Tibial artery (tissue), 4 donors: ENCODE measurements at places on chromosomes 7 and 10.

DNA sequence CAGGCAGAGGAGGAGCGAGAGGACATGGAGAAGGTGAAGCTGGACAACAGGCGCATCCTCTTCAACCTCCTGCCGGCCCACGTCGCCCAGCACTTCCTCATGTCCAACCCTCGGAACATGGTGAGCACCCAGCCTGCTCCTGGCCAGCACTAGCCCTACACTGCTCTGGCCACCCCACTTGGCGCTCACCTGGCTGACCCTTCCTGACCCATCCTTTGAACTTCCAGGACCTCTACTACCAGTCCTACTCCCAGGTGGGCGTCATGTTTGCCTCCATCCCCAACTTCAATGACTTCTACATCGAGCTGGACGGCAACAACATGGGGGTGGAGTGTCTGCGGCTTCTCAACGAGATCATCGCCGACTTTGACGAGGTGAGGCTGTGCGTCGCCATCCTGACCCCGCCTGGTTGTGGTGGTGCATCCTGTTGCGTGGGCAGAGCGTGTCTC, 129.2 kb downstream of the ADCY1 start:
- peak; percentile 55 for DNase-seq

GRCh38 chr7:114293289-114294012, 121.2 kb upstream of the FOXP2 start:
- no peaks in the 10 kb centered on the region for H3K36me3 ChIP-seq
- no peak overlapping the region for H3K27ac ChIP-seq
- DNase-seq: no peak
- no peak overlapping the region for H3K4me3 ChIP-seq

DNA sequence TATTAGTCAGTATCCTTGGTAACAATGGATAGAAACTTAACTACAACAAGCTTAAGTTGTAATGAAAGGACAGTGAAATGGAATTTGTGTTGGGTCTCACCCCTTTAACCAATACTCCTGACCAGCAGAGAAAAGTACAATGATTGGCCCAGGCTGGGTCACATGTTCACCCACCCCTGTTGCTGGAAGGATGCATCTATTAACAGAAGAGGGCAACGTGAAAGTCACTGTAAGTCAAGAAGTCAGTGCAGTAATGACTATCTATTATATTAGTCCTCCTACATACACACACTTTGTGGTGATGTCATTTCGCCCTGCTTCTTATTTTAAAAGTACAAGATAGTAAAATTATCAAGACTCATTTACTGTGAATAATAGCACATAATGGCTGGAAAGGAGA, 16.2 kb downstream of the PNLIPRP2 start:
- no peak overlapping the region for H3K4me3 ChIP-seq
- H3K27me3 ChIP-seq: peaks cover 4% of the 10 kb centered on the region
- no peak overlapping the region for H3K27ac ChIP-seq
- no peaks in the 10 kb centered on the region for H3K4me1 ChIP-seq

- no peak for DNase-seq
- H3K27ac ChIP-seq: no peak overlapping the region
- no peaks in the 10 kb centered on the region for H3K27me3 ChIP-seq
Measured at GRCh38 chr7:20862554-20862953, 75.9 kb upstream of the SP8 start.

GRCh38 chr10:71354776-71355175, 35.7 kb downstream of the SLC29A3 start:
- H3K4me1 ChIP-seq: no peaks in the 10 kb centered on the region
- DNase-seq: no peak
- peaks cover 75% of the 10 kb centered on the region for H3K36me3 ChIP-seq
- H3K27me3 ChIP-seq: no peaks in the 10 kb centered on the region
- H3K4me3 ChIP-seq: no peak overlapping the region
- H3K27ac ChIP-seq: no peak overlapping the region

GRCh38 chr10:116866987-116867595, 17.8 kb downstream of the ENO4 start:
- DNase-seq: no peak
- H3K27me3 ChIP-seq: no peaks in the 10 kb centered on the region
- no peaks in the 10 kb centered on the region for H3K4me1 ChIP-seq
- H3K36me3 ChIP-seq: no peaks in the 10 kb centered on the region

GRCh38 chr7:157570531-157571200, 233.9 kb downstream of the DNAJB6 start:
- H3K27ac ChIP-seq: no peak overlapping the region
- H3K4me3 ChIP-seq: no peak overlapping the region
- peaks cover 12% of the 10 kb centered on the region for H3K4me1 ChIP-seq
- H3K27me3 ChIP-seq: no peaks in the 10 kb centered on the region

DNA sequence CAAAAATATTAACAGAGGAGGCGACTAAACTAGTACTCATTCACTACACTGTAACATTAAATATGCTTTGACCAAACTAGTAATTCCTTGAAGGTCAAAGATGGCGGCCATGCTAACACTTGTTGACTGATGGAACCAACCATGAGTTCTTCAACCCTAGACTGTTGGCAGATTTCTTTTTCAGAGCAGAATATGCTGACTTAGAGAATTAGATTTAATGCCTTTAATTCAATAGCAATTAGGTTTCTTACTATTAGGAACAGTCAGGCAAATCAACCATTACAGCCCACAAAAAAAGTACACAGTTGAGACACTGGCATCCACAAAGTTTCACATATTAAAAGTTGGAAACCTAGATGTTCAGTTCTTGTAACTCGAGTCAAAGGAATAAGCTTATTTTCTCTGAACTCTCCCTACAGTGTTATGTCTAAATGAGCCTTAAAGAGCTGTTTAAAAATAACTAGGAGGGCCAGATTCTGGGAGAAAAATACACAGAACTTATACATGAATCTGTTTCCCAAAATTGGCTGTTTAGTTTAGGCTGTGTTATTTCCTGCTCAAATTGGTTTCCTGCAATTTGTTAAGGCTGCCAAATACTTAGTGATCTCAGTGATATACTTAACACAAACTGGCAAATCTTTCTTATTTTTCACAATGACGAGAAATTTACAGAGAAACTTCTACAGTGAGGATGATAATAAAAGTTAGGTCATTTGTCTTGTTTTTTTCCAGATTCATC, 17.6 kb downstream of the CHCHD3 start:
- no peak overlapping the region for H3K4me3 ChIP-seq
- no peaks in the 10 kb centered on the region for H3K27me3 ChIP-seq
- DNase-seq: no peak
- no peak overlapping the region for H3K27ac ChIP-seq

DNA sequence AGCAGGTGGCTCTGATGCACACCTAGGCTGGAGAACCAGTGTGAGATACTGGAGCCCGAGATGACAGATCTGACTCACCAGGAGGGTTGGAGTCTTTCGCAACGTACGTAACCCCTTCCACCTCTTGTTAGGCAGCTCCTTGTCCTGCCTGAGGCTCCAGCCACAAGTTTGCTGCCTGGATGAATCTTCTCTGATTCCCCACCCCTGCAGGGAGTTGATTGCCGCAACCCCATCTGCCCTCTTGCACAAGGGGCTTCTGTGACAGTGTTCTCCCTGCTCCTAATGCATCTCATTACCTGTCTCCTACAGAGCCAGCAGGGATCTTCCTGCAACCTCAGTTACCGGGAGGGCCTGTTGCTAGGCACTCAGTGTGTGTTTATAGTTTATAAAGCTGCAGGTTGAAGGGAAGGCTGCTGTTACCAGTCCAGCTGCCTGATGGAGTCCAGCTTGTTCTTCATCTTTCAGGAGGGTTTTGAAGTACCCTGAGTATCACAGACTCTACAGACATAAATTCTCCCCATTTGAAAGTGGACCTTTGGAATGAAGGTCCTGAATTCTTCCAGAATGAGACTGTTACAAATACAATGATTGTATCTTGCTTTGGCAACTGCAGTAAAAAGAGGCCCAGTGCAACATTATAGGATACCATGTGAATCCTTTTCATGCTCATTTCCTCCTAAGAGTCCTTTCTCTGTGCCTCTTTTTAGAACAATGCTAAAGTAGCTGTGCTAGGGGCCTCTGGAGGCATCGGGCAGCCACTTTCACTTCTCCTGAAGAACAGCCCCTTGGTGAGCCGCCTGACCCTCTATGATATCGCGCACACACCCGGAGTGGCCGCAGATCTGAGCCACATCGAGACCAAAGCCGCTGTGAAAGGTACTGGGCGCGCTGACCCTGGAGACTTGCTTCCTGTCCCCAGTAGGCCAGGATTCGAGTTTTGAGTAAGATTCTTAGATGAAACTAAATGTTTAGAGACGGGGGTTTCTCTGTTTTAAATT, 6.5 kb downstream of the MDH2 start:
- H3K27ac ChIP-seq: no peak overlapping the region
- DNase-seq: no peak

- H3K27me3 ChIP-seq: no peaks in the 10 kb centered on the region
- no peak overlapping the region for H3K27ac ChIP-seq
- DNase-seq: no peak
- H3K4me3 ChIP-seq: no peak overlapping the region
- H3K4me1 ChIP-seq: peaks cover 30% of the 10 kb centered on the region
- peaks cover 48% of the 10 kb centered on the region for H3K36me3 ChIP-seq
Measured at GRCh38 chr10:95264227-95265051, 26.4 kb downstream of the PDLIM1 start.

DNA sequence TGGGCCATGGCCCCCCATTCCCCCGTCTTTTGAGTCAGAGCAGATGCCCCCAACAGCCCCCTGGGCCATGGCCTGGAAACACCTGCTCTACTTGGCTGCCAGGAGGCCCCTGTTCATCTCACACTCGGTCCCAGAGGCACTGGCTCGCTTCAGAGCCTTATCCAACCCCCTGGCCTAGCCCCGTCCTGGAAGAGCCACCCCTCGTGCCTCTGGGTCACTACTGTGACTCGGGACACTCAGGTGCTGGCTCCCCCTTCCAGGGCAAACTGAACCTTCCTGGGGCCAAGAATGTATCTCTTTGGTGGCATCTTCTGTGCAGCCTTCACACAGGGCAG, 7.0 kb downstream of the POLR2J start:
- no peak overlapping the region for H3K4me3 ChIP-seq
- no peak for DNase-seq
- H3K27ac ChIP-seq: no peak overlapping the region
- H3K4me1 ChIP-seq: no peaks in the 10 kb centered on the region

GRCh38 chr7:91628742-91629141, 251.8 kb downstream of the MTERF1 start:
- peaks cover 16% of the 10 kb centered on the region for H3K4me1 ChIP-seq
- no peaks in the 10 kb centered on the region for H3K27me3 ChIP-seq
- DNase-seq: no peak
- no peak overlapping the region for H3K4me3 ChIP-seq

GRCh38 chr7:33757050-33757449, 148.3 kb upstream of the BMPER start:
- H3K36me3 ChIP-seq: no peaks in the 10 kb centered on the region
- H3K27me3 ChIP-seq: no peaks in the 10 kb centered on the region
- H3K4me3 ChIP-seq: no peak overlapping the region
- no peak for DNase-seq
